Tibial artery (tissue), 4 donors: ENCODE measurements at places on chromosomes 13 and 19.

- no peak for DNase-seq
Measured at GRCh38 chr19:50039968-50040367, 14.2 kb downstream of the ZNF473 start.

DNA sequence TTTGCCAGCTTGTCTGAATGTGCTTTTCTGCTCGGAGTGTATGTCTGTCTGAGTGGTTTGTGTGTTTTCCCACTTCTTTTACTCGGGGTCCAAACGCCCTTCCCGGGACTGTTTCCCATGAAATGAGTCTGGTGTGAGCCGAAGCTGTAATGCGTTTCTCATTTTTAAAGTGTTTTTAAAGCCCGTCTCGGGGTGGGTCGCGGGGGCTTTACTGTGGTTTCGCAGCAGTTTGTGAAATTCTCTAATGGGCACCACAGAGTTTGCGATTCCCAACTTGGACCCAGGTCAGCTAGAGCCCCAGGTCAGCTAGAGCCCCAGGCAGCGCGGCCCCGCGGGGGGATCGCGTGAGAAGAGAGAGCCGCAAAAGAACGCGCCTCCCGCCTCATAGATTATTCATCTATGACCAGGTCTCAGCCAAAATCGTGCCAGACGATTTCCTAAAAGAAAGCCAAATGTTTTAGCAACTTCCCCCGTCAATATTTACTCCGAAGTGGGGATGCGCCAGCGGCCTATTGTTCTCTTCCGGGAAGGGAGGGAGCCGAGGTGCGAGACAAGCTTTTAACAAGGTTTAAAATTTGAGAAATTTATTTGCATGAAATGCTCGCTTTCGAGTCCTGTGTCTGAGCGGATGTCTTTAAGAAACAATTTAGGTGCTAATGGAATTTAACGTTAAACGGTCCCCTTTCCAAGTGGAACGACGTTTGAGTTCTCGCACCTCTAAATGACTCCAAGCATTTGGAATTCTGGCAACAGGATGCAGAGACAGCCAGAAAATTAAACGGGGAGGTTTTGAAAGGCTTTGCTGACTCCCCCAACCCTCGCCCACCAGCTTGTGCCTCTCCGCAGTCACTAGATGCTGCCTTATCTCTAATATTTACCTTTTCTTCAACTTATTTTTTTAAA is 2.2 kb downstream of the ZIC2 start:
- DNase-seq = no peak

GRCh38 chr13:43154156-43154651 is 130.8 kb downstream of the DNAJC15 start:
- DNase-seq = no peak

- DNase-seq = no peak
Measured at GRCh38 chr13:98951266-98951665, 26.6 kb downstream of the DOCK9 start.

DNA sequence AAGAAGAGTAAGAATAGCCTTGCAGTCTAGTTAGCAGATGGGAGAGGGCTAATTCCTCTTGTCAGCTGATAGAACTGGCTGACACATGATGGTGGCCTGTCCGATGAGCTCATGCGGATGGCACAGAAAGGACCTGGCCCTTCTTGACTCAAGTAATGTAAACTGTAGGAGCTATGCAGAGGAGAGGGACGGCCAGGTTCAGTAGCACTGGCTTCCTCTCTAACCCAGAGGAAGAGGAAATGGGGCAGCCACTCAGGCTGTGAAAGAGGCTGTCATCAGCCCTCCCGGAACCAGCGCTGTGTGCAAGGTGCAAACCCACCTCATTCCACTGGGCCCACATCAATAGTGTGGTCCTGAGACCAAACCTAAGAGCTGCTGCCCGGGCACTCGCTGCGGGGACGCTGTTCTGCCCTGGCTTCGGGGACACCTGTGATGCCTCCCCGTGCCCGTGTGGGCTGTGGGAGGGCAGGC is 30.8 kb upstream of the USE1 start:
- no peak for DNase-seq

GRCh38 chr13:42101821-42102585 is 53.6 kb downstream of the DGKH start:
- no peak for DNase-seq

DNA sequence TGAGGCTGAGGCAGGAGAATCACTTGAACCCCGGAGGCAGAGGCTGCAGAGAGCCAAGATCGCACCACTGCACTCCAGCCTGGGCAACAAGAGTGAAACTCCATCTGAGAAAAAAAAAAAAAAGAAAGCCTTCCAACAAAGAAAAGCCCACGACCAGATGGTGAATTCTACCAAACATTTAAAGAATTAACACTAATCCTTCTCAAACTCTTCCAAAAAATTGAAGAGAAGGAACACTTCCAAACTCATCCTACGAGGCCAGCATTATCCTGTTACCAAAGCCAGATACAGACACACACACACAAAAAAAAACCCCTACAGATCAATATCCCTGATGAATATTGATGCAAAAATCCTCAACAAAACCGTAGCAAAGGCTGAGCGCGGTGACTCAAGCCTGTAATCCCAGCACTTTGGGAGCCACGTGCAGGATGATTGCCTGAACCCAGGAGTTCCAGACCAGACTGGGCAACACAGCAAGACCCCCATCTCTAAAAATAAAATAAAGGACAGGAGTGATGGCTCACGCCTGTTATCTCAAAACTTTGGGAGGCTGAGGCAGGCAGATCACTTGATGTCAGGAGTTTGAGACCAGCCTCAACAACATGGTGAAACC is 6.2 kb upstream of the EVI5L start:
- DNase-seq = no peak

- DNase-seq = no peak
Measured at GRCh38 chr13:45872566-45872965, 21.0 kb upstream of the SIAH3 start.

DNA sequence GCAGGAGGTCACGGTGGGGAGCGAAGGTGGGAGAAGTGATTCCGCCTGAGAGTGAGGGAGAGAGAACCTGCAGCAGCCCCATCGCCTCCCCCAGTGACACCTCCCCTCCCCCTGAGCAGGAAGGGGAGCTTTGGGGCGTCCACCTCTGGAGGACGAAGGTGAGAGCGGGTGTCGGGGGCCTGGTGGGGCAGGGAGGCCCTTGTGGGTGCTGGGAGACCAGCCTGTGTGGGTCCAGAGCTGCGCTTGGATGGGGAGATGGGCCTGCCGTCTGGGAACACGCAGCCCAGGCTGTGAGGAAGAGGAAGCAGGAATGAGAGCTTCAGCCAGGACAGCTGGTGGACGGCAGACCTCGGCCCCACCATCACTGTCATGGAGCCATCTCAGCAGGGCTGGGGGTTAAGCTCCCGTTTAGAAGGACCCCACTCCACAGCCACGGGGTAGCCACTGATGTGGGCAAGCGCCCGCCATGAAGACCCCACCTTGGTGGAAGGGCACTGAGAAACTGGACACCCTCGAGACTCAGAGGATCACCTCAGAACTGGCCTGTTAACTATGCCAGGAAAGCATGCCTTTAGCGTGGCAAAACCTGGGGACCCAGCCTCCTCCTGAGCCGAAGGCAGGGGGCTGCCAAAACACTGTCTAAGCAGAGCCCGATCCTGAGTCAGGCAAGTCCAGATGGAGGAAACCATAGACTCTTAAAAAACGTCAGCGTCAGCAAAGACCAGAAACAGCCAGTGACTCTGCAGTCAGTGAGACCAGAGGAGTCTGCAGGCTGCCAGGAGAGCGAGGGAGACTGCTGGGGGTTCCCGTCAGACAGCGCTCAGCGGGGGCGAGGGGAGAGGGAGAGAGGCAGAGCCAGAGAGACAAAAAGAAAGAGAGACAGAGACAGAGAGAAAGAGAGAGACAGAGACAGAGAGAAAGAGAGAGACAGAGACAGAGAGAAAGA is 6.4 kb upstream of the PROZ start:
- no peak for DNase-seq

DNA sequence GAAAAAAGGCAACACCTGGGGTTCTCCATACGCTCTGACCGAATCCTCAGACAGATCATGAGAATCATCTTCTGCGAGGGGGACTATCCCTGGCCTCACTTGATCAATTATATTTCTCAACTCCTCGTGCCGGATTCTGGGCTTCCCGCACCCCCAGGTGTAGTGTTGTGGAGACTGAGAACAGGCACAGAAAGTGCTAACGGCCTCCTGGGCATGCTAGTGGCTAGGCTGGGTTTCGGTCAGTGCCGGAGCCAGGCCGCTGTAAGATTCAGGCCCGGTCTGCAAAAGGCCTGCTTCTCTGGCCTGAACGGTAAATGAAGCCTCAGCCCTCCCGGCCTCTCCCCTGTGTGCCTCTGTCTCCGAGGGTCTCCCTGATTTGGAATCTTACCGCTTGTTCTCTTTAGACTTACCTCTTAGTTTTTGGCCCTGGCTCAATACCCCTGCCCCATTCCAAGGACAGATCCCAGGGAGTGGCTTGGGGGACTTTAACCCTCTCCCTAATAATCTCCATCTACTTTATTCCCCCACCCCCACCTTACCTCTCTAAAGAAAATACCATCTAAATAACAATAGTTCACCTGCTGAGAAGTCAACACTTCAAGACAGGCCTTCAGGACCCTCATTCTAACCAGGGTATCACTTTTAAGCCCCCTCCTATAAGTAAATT is 79.0 kb upstream of the MEDAG start:
- DNase-seq = no peak

- peak; percentile 57 for DNase-seq
Measured at GRCh38 chr19:17841810-17842662, 5.7 kb downstream of the JAK3 start.

- DNase-seq = no peak
Measured at GRCh38 chr13:62357887-62358645, 942.4 kb upstream of the PCDH20 start.

DNA sequence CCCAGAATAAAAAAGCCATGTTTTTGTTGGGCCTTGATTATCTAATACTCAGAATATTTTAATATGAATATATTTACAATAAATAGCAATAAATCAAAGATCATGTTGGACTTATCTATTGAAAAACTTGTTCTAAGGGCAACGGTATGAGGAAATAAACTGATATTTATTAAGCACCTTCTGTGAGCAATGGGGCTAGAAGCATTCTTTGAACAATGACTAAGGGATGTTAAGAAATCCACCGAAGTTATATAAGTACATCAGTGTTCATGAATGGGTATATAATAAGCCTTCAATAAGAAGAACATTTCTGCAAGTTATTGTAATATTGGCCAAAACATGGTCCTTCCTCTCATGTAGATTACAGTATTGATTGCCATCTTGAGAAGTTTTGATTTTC is 221.8 kb downstream of the OXGR1 start:
- DNase-seq = no peak

GRCh38 chr19:49188626-49189200 is 31.1 kb downstream of the TRPM4 start:
- DNase-seq = no peak
